Posterior vena cava (tissue), 2 donors: ENCODE measurements at places on chromosomes 3 and 15. TPM values are rescaled to one million over a fixed set of nuclear protein-coding genes. Genes with fewer than 3 reads are reported as not detected.

The KNG1 gene
- total RNA-seq, result not detected

DNA sequence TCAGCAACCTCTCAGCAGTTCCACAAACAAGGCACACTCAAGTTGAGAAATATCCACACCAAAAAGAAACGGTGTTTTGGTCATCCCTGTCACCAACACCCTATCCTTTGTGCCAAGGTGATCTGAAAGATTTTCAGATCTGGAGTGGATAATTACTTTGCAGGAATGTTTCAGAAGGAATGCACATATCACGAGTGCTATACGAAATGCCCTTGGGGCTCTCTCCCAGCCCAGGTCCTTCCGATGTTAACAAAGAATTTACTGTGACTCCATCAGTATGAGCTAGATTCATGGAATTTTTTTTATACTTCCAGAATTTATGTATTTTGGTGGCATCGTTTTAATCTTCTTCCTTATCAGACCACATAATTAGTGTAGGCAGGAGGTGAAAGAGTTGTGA lies 105.0 kb downstream of the GRM7 start:
- no peak for DNase-seq

DNA sequence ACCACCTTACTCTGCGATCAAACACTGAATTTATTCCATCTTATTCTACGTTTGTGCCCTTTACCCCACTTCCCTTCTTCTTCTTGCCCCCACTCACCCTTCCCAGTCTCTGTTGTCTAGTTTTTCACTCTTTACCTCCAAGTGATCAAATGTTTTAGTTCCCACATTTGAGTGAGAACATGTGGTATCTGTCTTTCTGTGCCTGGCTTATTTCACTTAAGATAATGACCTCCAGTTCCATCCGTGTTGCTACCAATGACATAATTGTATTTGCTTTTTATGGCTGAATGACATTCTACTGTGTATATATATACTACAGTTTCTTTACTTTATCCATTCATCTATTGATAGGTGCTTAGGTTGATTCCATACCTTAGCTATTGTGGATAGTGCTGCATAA lies 78.8 kb downstream of the PDCD6IP start:
- DNase-seq, result no peak

GRCh38 chr3:130779031-130779430 lies 32.4 kb upstream of the PIK3R4 start:
- no peak for DNase-seq

DNA sequence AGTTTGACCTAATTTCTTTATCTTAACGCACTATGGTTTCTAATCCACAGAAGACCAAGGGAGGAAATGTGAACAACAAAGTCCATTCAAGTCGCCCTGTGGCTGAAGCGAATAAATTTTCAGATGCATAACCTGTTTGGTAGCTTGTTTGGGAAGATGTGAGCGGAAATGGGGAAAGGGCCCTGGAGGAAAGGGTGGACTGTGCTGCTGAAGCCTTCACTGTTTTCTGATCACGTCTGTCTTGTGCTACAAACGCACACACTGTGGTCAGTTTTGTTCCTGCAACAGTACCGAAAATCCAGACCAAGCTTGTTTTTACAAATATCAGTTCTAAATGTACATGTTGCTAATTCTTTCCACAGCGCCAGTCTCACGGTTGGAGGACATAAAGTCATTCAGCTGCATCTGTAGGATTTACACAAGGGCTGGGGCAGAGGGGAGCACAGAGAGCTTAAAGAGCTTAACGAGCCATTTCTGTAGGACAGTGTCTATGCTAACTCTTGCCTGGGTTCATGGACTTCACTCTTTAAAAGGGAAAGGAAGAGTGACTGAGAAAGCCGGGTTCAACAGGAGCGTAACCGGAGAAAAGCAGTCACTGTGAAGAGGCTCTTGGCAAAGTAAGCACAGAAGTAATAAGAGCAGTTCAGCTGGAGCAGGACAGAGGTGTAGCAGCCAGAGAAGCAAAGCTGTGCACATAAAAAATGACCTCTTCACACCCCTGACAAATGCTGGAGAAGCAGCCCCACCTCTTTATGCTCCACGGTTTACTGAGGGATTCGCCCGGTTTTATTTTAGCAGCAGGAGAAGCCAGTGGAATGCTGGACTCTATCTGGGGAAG lies 66.6 kb downstream of the USF3 start:
- DNase-seq, result no peak

The CCDC191 gene
- 3.5 TPM for total RNA-seq

DNA sequence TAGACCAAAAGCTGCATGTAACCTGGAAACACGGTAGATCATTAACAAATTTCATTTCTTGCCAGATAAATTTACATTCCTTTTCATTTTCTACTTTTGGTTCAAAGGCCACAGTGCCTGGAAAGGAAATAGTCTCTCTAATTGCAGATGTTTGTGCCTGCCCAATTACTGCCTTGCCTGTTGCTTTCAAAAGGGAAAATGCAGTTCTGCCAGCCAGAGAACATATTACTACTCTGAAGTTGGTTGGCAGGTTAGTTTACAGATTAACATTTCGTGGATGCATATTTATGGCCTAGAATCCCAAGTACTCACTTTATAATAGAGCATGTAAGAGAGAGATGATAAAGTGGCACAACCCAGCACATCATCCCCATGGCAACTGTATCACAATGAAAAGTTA lies 124.3 kb upstream of the LRRC3B start:
- DNase-seq, result no peak

DNA sequence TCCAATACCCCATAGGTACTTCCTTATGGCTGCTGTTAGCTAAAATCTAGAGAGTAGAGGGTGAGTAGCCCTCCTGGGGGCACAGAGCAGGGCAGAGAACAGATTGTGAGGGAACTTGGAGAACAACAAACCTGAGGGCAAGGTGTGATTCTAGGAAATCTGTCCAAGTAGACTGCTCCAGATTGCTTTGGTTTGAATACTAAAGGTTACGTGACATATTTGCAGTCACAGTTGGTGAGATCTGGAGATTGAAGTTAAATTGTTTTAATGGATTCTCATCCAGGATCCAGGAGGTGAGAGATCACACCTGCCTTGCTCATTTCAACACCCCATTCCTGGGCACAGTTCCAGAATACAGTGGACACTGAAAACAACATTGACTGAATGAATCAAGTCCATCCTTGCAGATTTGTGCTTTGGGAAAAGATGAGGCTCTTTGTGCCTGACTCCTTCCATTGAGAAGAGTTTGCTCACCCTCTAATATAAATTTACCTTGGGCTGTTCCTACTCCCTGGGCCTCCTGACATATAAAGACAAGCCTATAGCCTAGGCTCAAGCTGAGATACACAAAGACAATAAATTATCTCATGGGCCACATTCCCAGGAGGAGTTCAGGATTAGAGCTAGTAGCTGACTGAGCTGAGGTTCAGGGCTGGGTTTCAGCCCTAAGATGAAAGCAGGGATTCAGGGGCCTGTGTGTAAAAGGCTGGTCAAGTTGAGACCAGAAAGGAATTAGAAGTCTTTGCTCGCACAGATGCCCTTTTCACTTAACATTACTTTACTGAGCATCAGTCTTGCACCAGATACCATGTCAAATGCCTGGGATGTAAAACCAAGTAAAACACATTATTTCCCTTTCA lies 400.9 kb upstream of the MCTP2 start:
- no peak for DNase-seq

DNA sequence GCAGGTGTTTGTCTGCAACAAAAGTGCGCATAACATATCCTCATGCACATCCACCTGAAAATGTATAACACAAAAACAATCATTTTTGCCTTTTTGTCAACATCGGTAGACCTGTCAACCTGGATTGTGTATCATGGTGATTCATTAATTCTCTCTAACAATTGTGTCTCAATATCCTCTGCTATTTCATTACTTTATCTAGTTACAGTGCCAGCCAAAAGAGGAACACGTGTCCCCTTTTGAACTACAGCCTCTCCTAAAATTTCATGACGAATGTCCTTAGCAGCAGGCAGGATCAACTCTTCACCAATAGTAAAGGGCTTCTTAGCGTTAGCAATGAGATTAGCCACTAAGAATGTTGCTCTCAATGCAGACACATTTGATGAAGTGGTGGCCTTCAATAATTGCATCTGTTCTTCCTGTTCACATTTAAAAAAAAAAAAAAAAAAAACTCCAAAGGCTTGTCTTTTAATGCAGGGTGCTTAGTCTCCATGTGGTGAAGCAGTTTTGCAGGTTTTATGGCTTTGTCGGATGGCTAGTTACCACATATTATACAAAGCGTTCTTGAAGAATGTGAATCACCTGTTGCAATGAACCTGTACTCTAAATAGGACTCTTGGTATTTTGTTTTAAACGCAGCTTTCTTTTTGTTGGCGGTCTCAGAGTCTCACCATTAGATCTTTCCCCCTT lies 45.7 kb upstream of the MCTP2 start:
- no peak for DNase-seq

The TJP1 gene
- 101 TPM for total RNA-seq

DNA sequence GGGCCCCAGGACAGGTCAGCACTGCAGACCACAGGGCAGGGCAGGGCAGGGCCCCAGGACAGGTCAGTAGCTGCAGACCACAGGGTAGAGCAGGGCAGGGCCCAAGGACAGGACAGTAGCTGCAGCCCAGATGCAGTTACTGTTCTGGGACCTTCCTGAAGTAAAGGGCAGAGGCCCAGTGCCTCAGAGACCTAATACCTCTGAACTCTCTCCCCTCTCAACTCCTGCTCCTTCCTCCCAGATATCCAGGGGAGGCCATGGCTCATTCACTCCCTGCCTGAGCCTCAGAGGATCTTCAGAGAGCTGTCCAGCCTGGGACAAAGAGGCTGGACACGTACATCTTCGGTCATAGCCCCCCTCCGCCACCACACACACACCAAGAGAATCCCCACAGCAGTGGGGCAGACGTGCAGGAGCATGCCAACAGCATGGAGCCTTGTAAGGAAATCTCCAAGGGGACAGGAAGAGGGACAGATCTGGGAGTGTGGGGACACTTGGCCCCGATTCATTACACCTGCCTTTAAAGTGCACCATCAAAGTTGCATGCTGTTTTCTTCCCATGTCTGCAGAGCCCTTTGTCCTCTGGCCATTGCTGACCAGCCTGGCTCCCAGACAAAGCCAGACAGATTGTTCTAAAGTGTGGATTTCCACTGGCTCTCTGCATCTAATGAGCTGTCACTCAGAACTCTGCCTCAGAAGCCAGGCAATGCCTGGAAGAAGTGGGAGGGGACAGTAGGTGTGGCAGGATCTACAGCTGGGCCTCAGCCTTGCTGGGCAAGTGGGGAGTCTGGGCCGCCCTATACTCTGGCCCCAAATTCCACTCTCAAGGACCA lies 24.2 kb upstream of the BUB1B start:
- DNase-seq, result no peak

DNA sequence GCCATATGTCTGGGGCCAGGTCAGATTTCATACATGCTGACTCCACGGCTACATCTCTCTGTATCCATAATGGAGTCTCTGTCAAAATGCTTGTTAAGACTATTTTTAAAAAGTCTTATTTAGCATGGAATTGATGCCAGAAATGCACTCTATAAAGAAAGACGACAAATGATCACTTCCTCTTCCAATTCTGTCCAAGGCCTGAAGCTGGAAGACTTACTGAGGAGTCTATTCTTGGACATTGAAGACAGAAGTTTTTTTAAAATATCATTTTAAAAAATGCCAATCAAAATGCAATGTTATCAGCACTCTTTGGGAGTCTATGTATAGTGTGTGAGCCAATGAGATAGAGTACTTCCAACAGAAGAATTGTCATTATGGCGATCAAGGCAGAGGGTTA lies 27.9 kb upstream of the NMNAT3 start:
- no peak for DNase-seq

The PLSCR2 gene
- 0.43 TPM for total RNA-seq

The COL6A6 gene
- total RNA-seq, result 1.2 TPM

- DNase-seq, result no peak
Measured at GRCh38 chr3:127851899-127852298, 29.6 kb upstream of the MGLL start.

The CLRN1 gene
- total RNA-seq, result not detected

The ZNF660 gene
- 6.2 TPM for total RNA-seq

DNA sequence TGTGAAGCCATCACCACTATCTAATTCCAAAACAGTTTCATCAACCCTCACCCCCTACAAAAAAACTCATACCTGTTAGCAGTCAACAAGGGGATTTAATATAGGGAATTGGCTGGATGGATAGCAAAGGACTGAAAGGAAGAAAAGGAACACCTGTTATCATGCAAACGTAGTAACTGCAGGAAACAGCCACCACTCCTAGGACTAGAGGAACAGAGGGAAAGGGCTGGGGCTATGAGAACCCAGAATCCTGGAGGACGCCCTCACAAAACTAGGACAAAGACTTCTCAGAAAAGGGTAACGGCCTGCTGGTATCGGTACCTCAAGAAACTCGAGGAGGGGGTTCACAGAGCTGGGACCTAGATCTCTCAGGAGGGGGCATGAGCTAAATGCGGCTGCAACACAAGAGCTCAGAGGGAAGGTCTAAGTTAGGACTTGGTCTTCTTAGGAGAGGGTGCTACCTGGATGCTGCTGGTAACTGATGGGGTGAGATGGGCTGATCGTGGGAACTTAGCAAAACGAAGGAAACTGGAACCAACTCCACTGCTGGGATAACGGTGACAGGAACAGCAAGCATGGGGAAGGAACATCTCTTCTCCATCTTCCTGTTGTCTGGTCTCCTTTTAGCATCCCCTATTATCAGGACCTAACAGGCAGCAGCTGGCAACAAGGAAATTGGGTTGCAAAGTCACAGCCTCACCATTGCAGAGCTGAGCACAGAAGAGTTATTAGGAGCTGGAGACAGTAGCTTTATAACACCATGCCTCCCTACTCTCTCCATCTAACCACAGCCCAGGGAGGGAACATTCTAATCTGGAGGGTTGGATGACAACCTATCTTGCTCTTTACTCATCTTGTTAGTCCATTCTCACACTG lies 147.7 kb downstream of the UACA start:
- DNase-seq, result no peak

- DNase-seq, result no peak
Measured at GRCh38 chr3:181290941-181291340, 301.4 kb upstream of the DNAJC19 start.

DNA sequence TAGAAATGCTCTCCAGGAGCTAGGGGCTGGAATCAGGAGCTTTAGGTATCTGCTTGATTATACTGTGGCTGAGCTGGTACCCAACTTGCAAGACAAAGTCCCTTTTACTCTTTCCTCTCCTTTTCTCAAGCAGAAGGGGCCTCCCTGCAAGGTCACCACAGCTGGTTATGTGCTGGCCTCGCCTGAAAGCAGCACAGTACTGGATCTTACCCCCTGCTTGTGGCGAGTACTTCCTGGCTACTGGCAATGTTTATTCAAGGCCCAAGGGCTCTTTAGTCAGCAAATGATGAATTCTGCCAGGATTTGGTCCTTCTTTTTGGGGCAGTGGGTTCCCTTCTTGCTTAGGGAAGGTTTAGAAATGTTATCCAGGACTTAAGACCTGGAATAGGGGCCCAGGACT lies 234.6 kb downstream of the RAP2B start:
- DNase-seq, result no peak
